CD4-positive, alpha-beta memory T cell (primary cell): ENCODE measurements at places on chromosomes 11 and 22.

- no peaks in the 10 kb centered on the region for H3K36me3 ChIP-seq
- H3K27ac ChIP-seq, result no peak overlapping the region
- no peak for DNase-seq
- H3K4me1 ChIP-seq, result peaks cover 9% of the 10 kb centered on the region
- H3K4me3 ChIP-seq, result no peak overlapping the region
Measured at GRCh38 chr11:117679461-117679860, 117.6 kb downstream of the DSCAML1 start.

DNA sequence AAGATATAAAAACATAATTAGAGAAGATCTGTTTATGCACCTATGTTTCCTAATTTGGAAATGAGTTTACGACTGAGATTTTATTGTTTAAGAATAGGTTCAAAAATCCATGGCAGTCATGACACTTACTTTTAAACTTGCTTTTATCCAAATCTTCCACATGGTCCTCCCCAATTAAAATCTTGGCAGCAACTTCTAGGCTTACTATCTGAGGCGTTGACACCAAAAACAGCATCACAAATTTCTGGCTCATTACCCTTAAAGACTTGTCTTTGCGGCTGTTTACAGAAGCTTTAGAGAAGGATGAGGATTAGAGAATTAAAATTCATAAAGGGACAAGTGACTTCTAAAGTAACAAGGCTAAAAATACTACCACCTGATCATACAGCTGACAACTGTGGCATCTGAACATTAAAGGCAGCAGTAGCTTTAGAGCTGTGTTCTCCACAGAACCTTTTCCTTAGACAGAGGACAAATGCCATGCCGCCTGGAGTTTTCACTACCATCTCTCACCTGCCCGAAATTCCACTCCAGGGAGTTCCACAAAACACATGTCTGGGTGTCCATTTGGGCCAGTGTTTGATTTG is 6.4 kb downstream of the E2F8 start:
- no peaks in the 10 kb centered on the region for H3K36me3 ChIP-seq
- peaks cover 6% of the 10 kb centered on the region for H3K4me1 ChIP-seq
- no peak overlapping the region for H3K27ac ChIP-seq
- no peak for DNase-seq

DNA sequence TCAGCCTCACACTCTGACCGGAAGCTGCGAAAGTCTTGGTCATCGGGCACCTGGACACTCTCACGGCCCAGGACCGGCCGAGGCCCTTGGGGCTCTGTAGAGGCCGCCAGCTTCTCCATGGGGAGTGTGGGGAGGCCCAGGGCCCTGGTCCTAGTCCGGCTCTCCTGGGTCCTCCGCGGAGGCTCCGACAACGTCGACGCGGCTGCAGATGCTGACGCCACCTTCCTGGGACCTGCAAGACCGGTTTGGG is 12.9 kb downstream of the STARD10 start:
- H3K4me3 ChIP-seq, result peak overlapping the region; percentile 35
- H3K27me3 ChIP-seq, result no peaks in the 10 kb centered on the region
- DNase-seq, result no peak
- H3K36me3 ChIP-seq, result no peaks in the 10 kb centered on the region

DNA sequence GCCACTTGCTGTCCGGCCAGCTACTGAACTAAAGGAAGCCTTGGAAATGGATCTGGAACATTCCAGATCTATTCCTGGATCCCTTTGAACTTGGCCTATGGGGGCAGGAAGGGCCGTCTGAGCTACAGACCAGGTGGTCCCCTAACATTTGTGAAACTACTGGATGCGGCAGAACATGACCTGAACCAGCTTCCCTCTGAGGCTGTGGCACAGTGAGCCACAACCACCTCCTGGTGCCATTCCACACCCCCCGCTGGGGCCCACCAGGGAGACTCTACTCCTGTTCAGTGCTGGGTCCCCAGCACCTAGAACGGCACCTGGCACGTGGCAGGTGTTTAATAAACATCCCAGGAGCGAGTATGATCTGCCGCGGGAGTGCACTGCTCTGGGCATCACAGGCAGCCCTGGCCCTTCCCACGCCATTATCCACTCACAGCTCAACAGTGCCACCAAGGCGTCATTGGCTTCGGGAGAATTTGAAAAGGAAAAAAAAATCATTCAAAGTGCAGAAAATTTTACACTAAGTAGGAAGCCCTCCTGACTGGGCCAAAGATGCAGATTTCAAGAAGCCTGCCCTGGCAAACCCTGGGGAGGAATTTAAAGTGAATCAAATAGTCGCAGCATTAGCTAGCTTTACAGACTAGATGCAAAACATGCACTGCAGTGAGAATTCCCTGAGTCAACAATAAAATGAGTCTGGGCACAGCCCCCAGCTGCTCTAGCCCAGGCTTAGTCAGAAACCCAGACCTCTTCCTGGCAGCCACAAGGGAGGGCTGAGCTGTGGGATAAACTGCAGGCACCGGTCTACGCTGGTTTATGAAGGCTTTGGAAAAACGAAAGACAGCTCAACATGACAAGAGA is 14.3 kb upstream of the EFCAB6 start:
- H3K4me1 ChIP-seq, result no peaks in the 10 kb centered on the region
- no peaks in the 10 kb centered on the region for H3K36me3 ChIP-seq
- H3K27me3 ChIP-seq, result no peaks in the 10 kb centered on the region
- H3K27ac ChIP-seq, result no peak overlapping the region
- H3K4me3 ChIP-seq, result no peak overlapping the region

DNA sequence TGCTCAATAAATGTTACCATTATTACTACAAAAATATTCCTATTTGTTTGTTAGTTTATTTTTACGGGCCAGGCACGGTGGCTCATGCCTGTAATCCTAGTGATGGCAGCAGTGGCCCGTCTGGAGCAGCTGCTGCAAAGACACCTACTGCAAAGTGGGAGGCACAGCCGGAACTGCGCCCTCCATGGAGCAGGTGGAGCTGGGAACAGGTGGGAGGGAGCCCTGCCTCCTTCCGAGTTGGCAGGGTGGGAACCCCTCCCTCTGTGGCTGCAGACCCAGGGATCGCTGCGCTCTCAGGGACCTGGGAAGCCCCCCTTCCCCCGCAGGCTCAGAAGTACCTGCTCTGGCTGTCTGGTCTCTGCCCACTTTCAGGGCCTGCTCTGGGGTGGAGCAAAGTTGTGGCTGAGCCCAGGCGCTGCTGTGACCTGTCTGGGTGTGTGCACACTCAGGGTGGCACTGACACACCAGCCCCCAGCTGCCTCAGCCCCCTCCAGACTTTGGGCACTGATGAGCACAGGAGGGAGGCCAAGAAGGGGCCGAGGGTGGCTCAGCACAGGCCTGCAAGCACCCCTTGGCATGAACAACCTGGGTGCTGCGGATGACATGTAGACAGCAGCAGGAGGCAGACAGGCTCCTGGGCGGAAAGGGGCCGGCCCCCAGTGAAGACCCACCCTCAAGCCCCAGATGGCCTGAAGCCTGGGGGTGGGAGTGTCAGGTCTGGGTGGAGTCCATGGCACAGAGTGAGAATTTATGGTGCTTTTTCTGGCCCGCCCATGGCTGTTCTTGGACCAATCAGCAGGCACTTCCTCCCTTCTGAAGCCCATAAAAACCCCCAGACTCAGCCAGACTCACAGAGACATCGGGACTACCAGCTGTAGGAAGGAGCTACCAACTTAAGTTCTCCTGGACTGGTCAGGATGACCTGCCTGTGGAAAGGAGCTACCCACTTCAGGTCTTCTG is 103.7 kb upstream of the CLMP start:
- peaks cover 33% of the 10 kb centered on the region for H3K4me1 ChIP-seq
- no peak overlapping the region for H3K27ac ChIP-seq
- H3K36me3 ChIP-seq, result no peaks in the 10 kb centered on the region
- DNase-seq, result no peak
- no peak overlapping the region for H3K4me3 ChIP-seq

- H3K27me3 ChIP-seq, result no peaks in the 10 kb centered on the region
- H3K27ac ChIP-seq, result no peak overlapping the region
- peaks cover 7% of the 10 kb centered on the region for H3K36me3 ChIP-seq
- H3K4me3 ChIP-seq, result no peak overlapping the region
Measured at GRCh38 chr22:41690476-41690875, 1.8 kb upstream of the SNU13 start.

DNA sequence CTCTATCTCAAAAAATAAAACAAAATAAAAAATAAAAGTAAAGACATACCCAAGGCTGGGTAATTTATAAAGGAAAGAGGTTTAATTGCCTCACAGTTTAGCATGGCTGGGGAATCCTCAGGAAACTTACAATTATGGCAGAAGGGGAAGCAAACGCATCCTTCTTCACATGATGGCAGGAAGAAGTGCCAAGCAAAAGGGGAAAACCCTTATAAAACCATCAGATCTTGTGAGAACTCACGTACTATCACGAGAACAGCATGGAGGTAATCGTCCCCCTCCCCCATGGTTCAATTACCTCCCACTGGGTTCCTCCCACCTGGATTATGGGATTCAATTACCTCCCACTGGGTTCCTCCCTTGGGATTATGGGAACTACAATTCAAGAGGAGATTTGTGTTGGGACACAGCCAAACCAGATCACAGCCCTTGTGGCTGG is 8.3 kb upstream of the SSTR3 start:
- H3K4me1 ChIP-seq, result peaks cover 90% of the 10 kb centered on the region
- H3K36me3 ChIP-seq, result peaks cover 18% of the 10 kb centered on the region
- DNase-seq, result peak; percentile 39
- H3K27ac ChIP-seq, result peak overlapping the region; percentile 58
- H3K4me3 ChIP-seq, result no peak overlapping the region
- no peaks in the 10 kb centered on the region for H3K27me3 ChIP-seq

- H3K4me3 ChIP-seq, result no peak overlapping the region
- no peaks in the 10 kb centered on the region for H3K36me3 ChIP-seq
- no peak for DNase-seq
- H3K4me1 ChIP-seq, result no peaks in the 10 kb centered on the region
- no peaks in the 10 kb centered on the region for H3K27me3 ChIP-seq
Measured at GRCh38 chr11:27621405-27622161, 78.7 kb downstream of the BDNF start.

GRCh38 chr11:38795027-38795426 is 2197.0 kb upstream of the RAG2 start:
- no peak for DNase-seq
- H3K36me3 ChIP-seq, result no peaks in the 10 kb centered on the region
- H3K27me3 ChIP-seq, result no peaks in the 10 kb centered on the region
- no peak overlapping the region for H3K27ac ChIP-seq
- H3K4me1 ChIP-seq, result no peaks in the 10 kb centered on the region
- H3K4me3 ChIP-seq, result no peak overlapping the region

- no peak overlapping the region for H3K4me3 ChIP-seq
- H3K27me3 ChIP-seq, result peaks cover 5% of the 10 kb centered on the region
- no peaks in the 10 kb centered on the region for H3K36me3 ChIP-seq
- H3K4me1 ChIP-seq, result peaks cover 14% of the 10 kb centered on the region
- DNase-seq, result no peak
Measured at GRCh38 chr22:33923660-33924246, 3.5 kb upstream of the LARGE1 start.

DNA sequence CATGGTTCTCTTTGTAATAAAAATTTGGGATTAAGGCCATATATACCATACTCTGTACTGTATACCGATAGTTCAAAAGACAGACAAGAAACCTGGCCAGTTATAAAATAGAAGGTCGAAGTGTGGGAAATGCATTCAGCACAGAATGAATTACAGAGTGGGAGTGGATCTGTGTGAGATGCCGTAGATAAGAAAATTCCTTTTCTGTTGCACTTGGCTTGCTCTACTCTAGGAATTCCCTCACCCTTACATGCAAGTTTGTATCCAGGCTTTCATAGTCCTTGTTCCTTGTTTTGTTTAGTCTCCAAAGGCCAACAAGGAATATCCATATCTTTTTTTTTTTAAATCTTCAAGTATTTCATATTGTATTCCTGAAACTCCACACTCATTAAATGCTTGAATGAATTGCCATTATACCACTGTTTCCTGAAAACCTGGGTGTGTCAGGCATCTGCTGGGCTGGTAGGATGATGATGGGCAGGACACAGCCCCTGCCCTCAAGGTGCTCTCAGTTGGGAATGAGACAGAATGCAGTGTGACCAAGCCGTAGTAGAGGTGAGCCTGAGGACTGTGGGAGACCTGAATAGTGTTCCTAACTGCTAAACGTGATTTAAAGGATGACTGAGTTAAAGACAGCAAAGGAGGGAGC is 53.5 kb downstream of the TEAD1 start:
- no peak overlapping the region for H3K27ac ChIP-seq
- peaks cover 7% of the 10 kb centered on the region for H3K27me3 ChIP-seq
- H3K36me3 ChIP-seq, result no peaks in the 10 kb centered on the region
- DNase-seq, result no peak
- H3K4me3 ChIP-seq, result no peak overlapping the region

- H3K4me1 ChIP-seq, result peaks cover 12% of the 10 kb centered on the region
- no peaks in the 10 kb centered on the region for H3K36me3 ChIP-seq
- H3K27me3 ChIP-seq, result no peaks in the 10 kb centered on the region
Measured at GRCh38 chr11:45089676-45090499, 56.6 kb upstream of the PRDM11 start.

DNA sequence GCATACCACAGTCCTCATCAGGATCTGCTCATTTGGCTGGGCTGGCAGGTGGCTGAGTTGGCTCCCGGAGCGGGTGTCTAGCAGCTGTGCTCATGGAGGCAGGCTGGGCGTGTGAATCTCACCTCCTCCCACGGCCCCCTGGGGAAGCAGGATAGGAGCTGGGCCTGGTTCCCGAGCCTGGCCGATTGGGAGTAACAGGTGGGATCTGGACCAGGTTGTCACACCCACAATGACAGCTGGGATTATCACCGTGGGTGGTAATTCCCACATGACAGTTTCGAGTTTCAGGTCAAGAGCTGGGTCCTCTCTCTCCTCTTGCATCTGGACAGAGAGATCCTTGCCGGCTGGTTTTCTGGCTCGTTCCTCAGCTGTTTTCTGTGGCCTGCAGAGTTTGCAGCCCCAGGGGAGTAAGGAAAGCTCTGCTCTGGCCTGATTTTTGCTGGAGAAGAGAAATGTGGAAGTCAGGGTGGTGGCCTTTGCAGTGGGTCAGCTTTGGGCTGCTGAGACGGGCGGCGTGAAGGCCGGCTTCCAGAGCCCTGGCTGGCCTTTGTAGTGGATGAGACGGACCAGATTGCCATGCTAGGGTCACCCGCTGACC is 57.0 kb downstream of the BCR start:
- H3K36me3 ChIP-seq, result no peaks in the 10 kb centered on the region
- no peak for DNase-seq
- H3K27me3 ChIP-seq, result no peaks in the 10 kb centered on the region
- peaks cover 59% of the 10 kb centered on the region for H3K4me1 ChIP-seq
- H3K4me3 ChIP-seq, result no peak overlapping the region

GRCh38 chr22:27671413-27671935 is 130.1 kb downstream of the MN1 start:
- H3K27ac ChIP-seq, result no peak overlapping the region
- H3K4me3 ChIP-seq, result no peak overlapping the region
- H3K36me3 ChIP-seq, result no peaks in the 10 kb centered on the region
- no peak for DNase-seq

- peaks cover 8% of the 10 kb centered on the region for H3K4me1 ChIP-seq
- H3K27ac ChIP-seq, result no peak overlapping the region
- DNase-seq, result no peak
- no peaks in the 10 kb centered on the region for H3K36me3 ChIP-seq
- H3K27me3 ChIP-seq, result no peaks in the 10 kb centered on the region
Measured at GRCh38 chr22:39980596-39980995, 14.2 kb upstream of the FAM83F start.
